AG09319 (cell line): ENCODE measurements at places on chromosomes 5 and 9.

DNA sequence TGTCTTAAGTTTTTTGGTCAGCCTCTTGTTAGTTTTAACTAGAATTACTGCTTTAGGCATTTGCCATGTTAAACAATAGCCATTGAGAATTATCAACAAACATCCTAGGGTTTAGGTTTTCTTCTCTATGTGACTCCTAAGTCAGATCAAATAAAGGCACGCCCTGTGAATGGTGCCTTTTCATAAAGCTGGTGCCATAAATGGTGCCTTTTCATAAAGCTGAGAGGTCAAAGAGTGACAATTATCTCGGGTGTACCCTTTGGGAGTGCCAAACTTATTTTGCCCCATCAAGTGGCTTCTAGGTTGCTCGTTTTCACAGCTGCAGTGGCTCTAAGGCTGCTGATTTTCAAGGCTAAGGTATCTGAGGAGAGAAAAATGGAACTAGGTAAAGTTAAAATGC is 391.6 kb downstream of the DMRTA1 start:
- no peak for DNase-seq

DNA sequence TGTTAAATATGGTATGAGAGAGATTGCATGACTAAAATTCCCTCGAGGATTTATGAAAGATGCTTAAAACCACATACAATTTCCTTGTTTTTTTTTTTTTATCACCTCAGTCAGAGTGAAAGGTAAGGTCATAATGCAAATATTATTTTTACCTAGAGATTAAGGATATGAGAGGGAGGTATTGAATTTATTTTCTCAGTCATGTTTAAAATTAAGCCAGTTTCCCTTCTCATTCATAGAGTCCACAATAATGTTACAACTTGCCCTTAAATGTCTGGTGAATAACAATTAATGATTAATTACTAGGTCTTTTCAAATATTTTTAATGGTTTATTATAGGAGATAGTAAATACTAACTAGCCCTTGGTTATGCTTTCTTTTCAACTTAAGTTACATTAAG is 144.9 kb upstream of the HAPLN1 start:
- no peak for DNase-seq

GRCh38 chr5:85159395-85159794 is 774.7 kb upstream of the EDIL3 start:
- no peak for DNase-seq

DNA sequence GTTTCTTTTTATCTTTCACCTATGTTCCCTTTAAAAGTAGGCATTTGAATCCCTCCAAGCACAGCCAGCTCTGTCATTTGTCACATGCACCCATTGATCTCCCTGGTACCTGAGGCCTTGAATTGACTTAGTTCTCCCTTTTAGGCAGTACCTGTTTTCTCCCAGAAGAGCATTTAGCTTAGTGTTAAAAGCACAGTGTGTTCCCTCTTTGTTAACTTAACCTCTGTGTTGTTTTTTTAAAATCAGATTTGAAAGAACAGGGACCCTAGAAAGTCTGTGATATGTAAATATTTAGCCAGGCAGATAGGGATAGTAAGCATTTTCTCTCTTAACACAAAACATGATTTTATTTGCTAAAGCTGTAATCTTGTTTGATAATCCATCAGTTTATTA is 113.8 kb upstream of the SPATA31D4 start:
- no peak for DNase-seq

DNA sequence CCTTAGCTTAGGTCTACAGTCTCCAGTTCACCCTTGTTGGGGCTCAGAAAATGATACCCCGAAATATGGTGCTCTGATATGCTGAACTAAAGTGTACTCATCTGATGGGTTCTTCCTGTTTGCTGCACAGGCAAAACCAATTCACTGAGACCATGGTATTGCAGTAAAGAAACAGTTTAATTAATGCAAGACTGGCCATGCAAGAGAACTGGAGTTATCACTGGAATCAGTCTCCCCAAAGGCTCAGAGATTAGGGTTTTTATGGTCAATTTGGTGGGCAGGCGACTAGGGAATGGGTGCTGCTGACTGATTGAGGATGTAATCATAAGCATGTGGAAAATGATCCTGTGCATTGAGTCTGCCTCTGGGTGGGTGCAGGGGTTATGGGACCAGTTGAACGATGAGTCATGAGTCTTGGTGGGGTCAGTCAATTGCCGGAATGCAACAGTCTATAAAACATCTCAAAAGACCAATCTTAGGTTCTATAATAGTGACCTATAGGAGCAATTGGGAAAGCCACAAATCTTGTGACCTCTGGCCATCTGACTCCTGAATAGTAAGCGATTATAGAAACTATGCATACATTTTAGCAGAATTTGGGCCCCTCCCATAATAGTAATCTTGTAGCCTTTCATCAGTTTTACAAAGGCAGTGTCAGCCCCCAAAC is 113.0 kb upstream of the ANKRD55 start:
- no peak for DNase-seq

DNA sequence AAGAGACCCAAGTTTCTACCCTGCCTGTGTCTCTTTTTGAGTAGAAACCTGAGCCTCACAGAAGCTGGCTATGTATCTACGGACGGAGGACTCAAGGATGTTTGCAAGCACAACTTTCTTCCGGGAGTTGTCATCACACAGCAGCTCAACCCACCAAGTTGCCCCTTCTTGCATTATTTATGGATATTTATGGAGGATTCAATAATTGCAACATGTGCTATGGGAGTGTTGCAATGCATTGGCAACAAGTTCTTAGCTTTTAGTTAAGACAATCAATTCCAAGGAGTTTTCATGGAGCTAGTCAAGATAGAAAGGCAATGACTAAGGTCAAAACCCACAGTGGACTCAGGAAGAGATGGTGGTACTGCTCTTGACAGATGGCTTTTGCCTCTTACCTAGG is 336.9 kb downstream of the ENC1 start:
- no peak for DNase-seq

DNA sequence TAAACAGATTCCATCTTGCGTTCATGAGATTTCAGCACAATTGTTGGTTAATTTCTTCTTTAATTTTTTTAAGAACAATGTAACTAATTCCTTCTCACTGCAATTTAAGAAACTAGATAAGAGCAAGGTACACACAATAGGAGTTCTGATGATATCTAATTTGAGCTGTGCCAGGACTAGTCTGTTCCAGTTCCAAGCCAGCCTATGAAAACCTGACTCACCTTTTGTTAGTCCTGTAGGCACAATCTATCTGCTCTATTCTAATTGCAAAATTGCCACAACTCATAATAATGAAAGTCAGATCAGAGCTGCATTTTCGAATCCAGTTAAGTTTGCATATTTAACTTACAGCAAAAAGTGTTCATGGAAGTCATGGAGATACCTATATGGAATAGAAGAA is 494.1 kb upstream of the TUSC1 start:
- DNase-seq, result no peak

DNA sequence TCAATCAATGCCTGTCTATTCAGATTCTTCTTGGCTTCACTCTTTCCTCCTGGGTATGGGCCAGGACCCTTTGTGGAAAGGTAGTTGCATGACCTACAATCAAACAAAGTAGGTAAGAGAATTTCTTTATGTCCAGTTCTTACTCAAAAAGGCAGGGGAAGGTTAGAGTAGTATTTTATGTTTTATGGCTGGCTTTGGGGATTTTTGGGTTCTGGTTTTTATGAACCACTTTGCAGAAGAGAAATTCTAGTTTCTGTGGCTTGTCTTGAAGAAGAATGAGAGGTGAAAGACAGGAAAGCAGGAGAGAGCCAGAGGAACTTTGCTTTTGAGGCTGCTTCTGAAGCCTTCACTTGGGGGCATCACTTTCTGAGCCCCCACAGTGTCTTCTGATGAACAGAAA is 14.7 kb upstream of the CRHBP start:
- no peak for DNase-seq

DNA sequence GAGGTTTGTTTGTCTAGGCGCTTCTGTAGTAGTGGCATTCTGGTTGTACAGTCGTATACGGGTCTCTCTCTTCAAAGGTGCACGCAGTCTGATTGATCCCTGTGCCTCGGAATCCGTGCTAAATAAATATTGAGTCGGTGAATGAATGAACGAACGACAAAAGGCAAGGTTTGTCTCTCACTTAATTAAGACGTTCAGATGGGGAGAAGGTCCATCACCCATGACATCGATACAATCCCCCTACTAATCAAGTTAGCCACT is 500 bp upstream of the CREBRF start:
- DNase-seq, result no peak

DNA sequence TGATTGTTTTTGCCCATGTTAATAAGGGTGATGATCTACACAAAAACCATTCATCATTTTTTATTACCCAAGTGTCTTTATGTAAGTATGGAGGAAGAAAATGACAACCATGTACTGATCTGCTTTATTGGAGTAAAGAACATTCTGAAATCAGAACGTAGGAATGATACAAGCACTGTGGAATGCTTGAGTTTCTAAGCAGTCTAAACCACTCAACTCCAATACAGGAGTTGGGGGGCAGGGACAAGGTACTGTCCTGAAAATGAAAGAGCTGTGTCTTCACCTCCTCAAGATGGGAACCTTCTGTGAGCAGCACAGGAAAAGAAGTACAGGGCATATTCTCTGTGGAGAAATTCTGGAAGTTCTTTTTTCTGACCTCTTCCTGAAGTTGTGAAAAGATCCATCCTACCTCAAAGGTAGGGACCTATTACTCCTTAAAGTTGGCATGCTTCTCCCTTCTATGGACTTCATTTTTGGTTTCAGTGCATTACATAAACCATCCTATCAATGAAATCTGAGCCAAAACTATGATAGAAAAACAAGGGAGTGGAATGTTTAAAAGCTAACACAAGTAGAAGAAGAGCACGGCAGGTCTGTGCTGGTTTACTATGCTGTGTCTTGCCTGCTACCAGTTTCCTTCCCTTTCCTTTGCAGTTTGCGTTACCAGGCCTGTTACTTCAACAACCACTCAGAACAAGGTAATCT is 202.6 kb downstream of the SEMA5A start:
- no peak for DNase-seq

DNA sequence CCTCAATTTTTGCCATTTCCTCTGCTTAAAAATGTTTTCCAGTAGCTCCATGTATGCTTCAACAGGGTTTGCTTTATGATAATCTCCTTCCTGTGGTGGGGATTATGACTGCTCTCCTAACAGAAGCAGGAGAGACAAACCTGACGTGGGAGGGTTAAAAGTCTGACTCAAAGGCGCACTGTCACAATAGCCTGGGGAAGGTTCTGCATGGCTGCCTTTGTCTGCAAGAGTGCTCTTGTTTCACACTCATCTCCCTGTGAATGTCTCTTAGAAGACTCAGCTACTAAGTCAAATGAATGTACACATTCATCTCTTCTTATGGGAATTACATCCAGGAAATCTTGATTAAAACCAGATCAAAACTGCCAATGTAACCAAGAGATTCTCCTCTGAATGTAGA is 90.9 kb upstream of the MTAP start:
- peak; percentile 20 for DNase-seq

DNA sequence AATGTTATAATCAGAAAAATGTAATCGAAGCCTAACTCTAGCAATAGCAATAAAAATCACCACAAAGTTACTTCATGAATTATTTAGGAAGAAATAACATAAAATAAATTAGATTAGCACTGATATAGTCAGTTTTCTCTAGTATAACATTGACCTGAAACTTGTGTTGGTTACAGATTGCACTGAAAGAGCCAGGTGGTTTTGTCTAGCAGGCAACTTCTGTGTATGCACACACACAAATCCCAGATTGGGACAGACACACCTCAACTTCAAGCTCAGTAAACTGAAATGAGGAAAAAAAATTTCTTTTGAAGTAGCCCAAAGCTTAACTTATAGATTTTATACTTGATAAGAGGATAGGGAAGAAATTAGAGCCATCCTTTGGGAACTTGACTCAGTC is 129.3 kb downstream of the EFNA5 start:
- DNase-seq, result no peak

DNA sequence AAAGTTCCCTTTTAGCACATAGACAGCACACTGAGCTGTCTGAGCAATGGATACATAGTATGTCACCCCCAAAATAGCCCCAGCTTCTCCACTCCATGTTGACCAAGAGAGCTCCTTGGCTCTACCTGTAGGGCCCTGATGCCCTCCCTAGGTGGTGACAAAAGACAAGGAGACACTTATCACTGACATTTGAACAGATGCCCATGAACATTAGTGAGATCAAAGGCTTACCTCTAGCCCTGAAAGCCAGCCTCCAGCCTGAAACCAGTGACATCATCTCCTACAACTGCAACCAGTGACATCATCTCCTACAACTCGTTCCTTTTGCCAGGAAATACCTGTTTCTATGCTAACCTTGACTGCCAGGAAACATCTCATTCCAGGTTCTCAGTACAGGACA is 122.7 kb downstream of the FSTL4 start:
- DNase-seq, result no peak

GRCh38 chr9:96486386-96487028 is 36.5 kb downstream of the HABP4 start:
- DNase-seq, result peak; percentile 73

GRCh38 chr9:29422438-29422837 is 1849.2 kb upstream of the C9orf72 start:
- DNase-seq, result no peak

- no peak for DNase-seq
Measured at GRCh38 chr5:157956271-157956885, 97.4 kb upstream of the CLINT1 start.

DNA sequence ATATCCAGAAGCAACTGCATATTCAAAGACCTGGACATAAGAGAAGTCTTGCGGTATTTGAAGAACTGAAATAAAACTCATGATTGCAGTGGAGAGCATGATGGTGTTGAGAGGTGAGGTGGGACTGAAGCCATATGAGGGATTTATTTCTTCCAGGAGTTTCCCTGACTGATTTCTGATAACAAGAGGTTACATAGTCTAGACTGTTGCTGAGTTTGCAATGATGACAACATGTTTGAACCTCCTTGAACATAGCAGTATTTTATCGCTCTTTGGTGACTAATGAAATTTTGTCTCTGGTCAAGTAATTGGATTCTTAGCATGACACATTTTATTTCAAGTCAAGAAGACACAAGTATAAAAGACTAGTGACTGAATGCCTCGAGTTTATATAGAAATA is 61.8 kb downstream of the ACTBL2 start:
- DNase-seq, result no peak

- no peak for DNase-seq
Measured at GRCh38 chr5:151230048-151230680, 6.3 kb upstream of the CCDC69 start.
